ENCODE measurements at places on chromosomes 3 and 15. TPM values are rescaled to one million over a fixed set of nuclear protein-coding genes. Genes with fewer than 3 reads are reported as not detected.

The ZPLD1 gene
- 0.07 TPM for total RNA-seq

The LRRC31 gene
- not detected for total RNA-seq

The CAND2 gene
- total RNA-seq = 4.3 TPM

The TRH gene
- total RNA-seq = not detected

The RAB11A gene
- 55.7 TPM for total RNA-seq

The BFSP2 gene
- total RNA-seq = not detected

The KNG1 gene
- not detected for total RNA-seq

Data from nasal cavity respiratory epithelium epithelial cell of viscerocranial mucosa (primary cell).